ENCODE measurements at places on chromosomes 2 and 18.

DNA sequence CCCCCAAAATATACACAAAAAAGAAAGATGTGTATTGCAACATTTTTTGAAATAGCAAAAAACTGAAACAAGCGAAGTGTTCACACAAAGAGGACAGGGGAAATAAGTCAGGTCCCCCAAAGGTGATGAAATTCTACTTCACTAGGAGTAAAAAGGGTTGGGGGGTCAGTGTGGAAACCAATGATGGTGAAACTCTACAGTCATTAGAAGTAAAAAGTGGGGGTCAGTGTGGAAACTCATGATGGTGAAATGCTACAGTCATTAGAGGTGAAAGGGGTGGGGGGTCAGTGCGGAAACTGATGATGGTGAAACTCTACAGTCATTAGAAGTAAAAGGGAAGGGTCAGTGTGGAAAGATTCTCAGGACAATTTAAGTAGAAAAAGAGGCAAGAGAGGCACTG lies 298.2 kb downstream of the EIPR1 start:
- no peak for DNase-seq

DNA sequence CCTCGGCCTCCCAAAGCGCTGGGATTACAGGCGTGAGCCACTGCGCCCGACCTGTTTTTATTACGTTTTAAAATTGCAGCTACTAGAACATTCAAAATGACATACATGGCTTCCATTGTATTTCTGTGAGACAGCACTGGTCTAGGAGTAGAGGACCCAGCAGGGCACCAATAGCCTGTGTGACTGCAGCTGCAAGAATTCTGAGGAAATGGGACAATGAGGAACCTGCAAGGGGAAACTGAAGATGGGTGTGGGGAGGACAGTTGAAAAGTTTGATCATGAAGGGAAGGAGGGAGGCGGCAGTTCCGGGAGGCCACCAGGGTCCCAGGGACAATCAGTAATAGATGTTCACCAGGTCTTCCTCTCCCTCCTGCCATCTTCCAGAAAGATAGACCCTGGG lies 13.9 kb upstream of the DNPEP start:
- DNase-seq: no peak

GRCh38 chr2:239566162-239566994 lies 165.6 kb upstream of the HDAC4 start:
- DNase-seq: no peak

- no peak for DNase-seq
Measured at GRCh38 chr18:55422456-55423180, 165.4 kb downstream of the TCF4 start.

GRCh38 chr2:179877601-179878364 lies 16.4 kb upstream of the ZNF385B start:
- DNase-seq: no peak

GRCh38 chr2:227853204-227853629 lies 18.2 kb upstream of the DAW1 start:
- DNase-seq: peak; percentile 76

DNA sequence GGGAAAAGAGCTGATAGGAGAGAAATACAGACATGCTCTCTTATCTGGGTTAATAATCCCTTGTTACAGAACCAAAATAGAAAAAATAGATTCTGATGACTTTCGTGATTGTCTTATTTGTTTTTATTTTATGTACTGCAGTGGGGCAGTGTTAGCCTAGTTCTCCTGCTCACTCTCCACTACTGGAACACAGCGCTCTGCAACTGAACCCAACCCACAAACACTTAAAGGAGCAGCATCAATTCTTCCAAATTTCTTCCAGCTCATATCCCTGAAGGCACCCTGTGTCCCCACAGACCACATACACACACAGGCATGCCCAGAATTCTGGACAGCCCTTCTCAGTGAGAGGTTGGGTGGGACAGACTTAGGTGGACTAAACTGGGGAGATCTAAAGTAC lies 160.6 kb downstream of the SS18 start:
- DNase-seq: no peak

- DNase-seq: no peak
Measured at GRCh38 chr2:98822301-98823164, 91.6 kb upstream of the MGAT4A start.

GRCh38 chr2:240538031-240538780 lies 19.6 kb downstream of the ANKMY1 start:
- DNase-seq: no peak

DNA sequence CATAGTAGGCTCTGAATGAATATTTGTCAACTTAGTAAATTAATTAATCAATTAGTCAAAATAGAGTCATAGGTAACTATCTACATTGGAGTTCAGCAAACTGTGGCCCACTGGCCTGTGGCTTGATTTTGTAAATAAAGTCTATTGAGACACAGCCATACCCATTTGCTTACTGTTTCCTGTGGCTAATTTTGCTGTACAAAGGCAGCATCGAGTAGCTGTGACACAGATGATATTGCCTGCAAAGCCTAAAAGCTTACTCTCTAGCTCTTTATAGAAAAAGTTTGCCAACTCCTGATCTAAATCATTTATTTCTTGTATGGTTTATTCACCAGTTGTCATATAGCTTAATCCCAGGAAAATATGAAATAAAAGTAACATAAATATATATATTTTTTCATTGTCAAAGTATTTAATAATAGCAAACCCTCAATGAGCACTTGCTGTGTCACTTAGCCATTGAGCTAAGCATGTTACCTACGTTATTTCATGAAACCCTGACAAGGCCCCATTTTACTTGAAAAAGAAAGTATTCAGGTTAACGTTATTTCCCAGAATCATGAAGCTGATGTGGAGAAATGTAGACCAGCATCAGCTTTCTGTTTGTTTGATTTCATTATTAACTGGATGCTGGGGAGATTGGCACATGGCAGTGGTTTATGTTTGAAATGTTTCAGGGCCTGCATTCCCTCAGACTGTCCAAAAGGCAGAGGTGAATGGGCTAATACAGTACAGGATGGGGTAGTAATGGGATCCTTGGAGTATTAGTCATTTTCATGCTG lies 69.6 kb downstream of the ICOS start:
- no peak for DNase-seq

GRCh38 chr2:8659735-8660492 lies 21.9 kb upstream of the ID2 start:
- DNase-seq: no peak

DNA sequence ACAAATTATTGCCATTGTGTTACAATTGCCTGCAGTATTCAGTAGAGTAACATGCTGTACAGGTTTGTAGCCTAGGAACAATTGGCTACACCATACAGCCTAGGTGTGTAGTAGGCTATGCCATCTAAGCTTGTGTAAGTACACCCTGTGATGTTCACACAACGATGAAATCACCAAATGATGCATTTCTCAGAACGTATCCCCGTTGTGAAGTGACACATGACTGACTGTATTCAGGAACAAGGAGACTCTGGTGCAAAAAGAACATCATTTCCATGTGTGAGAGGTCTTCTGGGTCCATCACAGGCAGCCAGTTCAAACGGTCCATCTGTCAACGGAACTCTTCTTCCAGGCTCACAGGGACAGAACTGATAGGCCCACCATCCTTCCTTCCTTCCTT lies 263.7 kb downstream of the ANAPC1 start:
- DNase-seq: no peak

GRCh38 chr2:70932631-70933230 lies 3.0 kb upstream of the ATP6V1B1 start:
- DNase-seq: no peak

DNA sequence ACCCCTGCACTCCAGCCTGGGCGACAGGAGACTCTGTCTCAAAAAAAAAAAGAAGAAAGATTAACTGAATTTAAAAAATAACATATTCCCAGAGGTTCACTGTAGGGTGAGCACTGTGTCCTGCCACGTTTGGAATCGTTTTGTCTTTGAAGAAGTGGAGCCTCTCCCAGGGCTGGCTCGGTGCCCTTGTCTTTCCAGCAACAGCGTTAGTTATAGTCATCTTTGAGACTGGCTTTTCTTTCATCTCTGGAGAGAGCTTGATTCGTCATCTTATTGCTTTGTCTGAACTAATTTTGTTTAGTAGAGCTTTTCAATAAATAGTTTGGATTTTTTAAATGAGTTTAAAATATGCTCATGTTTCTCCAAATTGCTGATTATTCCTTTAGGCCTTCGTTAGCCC lies 50.5 kb downstream of the IMPA2 start:
- DNase-seq: no peak

GRCh38 chr2:113863144-113863543 lies 26.7 kb upstream of the ACTR3 start:
- no peak for DNase-seq

- DNase-seq: no peak
Measured at GRCh38 chr2:202019689-202020450, 13.8 kb upstream of the FZD7 start.

DNA sequence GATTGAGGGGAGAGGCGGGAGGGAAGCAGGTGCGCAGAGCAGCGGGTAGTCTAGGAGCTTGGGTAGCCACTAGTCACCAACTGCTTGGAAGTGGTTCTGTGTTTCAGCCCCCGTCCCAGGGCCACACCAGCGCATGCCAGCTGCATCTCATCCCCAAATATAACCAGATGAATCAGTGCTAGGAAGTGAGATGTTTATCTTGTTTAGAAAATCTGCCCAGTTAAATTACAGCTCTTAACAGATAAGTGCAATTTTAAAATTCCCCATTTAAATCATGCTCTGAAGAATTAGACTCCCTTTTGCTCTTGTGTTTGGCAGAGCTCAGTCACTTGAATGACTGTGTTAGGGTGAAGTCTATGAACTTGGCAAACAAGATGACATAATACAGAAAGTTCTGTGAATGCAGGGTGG lies 193.8 kb downstream of the SEPTIN10 start:
- no peak for DNase-seq

- no peak for DNase-seq
Measured at GRCh38 chr2:152790883-152791282, 72.5 kb downstream of the ARL6IP6 start.

- DNase-seq: no peak
Measured at GRCh38 chr2:136124805-136125204, 6.9 kb upstream of the CXCR4 start.

DNA sequence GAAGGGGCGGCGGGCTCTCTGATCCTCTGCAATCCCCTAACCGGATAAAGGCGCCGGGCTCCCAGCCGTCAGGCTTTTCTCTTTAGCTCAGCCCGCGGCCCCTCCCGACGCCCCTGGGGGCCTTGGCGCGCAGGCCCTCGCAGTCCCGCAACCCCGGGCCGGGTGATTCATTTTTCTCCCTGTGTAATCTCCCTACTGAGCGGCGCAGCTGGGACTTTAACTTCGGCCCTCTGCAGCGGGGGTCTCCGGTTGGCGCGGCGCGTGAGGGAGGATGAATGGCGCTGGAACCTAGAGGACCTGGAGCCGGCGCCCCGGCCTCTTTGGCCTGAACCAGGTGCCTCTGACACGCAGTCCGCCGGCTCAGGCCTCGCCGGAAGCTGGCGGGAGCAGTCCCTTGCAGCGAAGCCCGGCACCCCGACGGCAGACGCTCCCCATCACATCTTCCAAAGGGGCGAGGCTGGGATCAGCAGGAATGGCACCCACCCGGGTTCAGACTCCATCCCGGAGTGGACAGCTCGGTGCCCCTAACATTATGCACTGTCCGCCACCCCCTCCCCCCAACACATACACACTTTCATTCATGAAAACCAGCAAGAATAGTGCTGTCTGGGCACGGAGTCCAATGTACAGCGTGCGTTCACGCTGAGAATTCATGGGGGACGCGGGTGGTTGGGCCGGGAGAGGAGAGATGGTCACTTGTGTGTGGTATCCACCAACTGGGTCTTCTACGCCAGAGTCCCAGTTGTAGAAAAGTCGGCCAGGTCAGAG lies 1.2 kb downstream of the CNGA3 start:
- no peak for DNase-seq

DNA sequence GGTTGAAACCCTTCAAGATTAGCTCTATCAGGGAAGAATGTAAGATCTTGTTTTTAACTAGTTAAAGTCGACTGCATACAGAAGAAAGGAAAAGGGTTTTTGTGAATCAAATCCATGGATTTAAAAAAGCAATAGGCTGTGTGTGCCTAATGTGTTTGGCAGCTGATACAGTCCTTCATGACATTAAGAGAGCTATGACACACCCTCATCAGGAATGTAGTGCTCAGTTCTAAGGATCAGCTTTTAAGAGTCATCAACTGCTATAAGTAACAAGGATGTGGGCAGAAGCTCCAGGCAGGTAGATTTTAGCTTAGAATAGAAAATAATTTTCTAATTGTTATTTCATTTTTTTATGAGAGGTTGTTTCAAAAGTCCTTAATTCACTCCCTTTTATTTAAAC lies 52.9 kb downstream of the PPP1R1C start:
- peak; percentile 60 for DNase-seq

GRCh38 chr2:106104332-106105062 lies 89.6 kb downstream of the UXS1 start:
- peak; percentile 75 for DNase-seq

DNA sequence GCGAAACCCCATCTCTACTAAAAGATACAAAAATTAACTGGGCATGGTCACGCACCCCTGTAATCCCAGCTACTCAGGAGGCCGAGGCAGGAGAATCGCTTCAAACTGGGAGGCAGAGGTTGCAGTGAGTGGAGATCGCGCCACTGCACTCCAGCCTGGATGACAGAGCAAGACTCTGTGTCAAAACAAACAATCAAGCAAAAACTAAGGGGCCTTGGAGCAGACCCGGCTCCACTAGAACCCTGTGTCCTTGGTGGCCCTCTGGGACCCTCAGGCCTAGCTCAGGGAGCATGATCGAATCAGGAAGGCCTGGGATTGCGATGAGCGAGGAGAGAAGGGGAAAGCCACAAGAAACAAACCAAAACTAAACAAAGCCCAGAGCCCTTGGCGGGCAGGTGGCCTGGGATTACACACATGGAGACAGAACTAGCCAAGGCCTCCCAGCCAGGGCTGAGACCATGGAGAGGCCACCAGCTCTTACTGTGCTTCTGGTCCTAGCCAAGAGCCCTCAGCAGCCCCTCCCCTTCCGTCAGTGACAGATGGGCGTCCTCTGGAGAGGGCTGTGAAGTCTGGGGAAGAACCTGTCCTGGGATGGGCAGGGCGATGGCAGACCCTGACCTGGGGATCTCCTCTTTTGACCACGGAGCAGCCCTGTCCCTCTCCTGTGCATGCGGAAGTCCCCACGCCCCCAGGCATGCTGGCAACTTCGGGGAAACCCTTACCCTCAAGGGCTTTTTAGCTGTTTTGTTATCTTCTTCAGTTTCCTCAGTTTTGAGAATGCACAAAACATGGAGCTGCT lies 27.4 kb upstream of the CATIP start:
- DNase-seq: no peak

GRCh38 chr18:41153871-41154270 lies 801.2 kb upstream of the PIK3C3 start:
- no peak for DNase-seq

GRCh38 chr2:148305476-148305875 lies 284.6 kb downstream of the MBD5 start:
- no peak for DNase-seq

GRCh38 chr2:1488181-1488671 lies 75.0 kb downstream of the TPO start:
- no peak for DNase-seq

- DNase-seq: no peak
Measured at GRCh38 chr2:96501471-96501874, 3.7 kb downstream of the NEURL3 start.
